ENCODE measurements at places on chromosomes 2 and 18.

DNA sequence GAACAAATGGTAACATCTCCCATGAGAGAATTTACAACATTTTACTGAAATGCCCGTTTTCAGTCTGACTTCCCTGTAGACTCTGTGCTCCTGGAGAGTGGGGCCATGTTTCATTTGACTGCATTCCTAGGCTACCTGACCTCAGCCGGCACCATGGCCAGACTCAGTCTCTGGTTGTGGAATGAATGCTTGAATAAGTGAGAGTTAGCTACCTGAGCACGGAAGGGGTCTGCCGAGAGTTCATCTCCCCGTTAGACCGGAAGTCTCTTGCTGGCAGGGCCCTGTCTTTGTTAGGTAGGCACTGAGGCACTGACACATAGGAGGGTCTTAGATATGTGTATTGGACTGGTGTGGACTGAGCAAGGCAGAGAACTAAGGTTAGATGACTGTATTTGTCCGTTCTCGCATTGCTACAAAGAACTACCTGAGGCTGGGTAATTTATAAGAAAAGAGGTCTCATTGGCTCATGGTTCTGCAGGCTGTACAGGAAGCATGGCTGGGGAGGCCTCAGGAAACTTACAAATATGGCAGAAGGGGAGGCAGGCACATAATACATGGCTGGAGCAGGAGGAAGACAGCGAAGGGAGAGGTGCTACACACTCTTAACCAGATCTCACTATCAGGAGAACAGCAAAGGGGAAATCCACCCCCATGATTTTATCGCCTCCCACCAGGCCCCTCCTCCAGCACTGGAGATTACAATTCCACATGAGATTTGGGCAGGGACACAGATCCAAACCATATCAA is 271.2 kb downstream of the GLI2 start:
- no peak for DNase-seq

- no peak for DNase-seq
Observed at GRCh38 chr2:143150287-143150686, 21.1 kb downstream of the ARHGAP15 start.

DNA sequence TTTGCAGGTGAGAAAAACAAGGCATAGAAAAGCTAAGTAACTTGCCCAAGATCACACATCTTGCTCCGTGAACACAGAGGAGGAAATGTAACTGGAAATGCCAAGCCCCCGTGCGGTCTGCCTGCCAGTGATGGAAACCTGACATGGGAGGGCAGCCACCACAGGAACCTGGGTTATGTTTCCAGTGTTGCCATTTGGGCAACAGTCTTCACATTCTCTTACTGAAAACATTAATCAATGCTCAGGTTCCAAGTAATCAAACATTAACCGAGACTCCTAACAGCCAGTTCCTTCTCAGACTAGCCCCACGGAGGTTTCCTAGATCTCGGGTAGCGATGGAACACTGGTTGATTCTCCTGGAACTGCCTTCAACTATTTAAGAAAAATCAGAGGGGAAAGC is 2.5 kb downstream of the TGFA start:
- DNase-seq, result no peak

- DNase-seq, result no peak
Observed at GRCh38 chr2:142139384-142139783, 8.6 kb upstream of the LRP1B start.

- no peak for DNase-seq
Observed at GRCh38 chr2:10446631-10447030, 1.5 kb downstream of the ODC1 start.

DNA sequence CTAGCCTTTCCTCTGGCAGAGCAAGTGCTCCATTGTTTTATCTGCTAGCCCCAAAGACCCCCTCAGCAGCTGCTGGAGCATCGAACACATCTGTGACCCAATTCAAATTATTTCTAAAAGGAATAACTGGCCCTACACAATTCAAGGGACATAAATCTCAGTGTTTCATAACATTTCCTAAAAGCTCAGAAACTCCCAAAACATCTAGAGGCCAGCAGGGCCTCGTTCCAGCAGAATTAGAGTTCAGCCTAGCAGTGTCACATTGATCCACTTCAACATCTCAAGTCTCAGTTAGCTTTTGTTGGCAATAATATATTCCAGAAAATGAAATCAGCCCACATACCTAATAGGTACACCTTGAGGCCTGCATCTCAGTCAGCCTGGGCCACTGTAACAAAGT is 179.1 kb downstream of the ETAA1 start:
- DNase-seq, result no peak

Data from stimulated activated CD8-positive, alpha-beta memory T cell treated with anti-CD3 and anti-CD28 coated beads, Interleukin-7, amount 100 ng/mL, for 1 hour (primary cell).